Adipocyte (in vitro differentiated cells): ENCODE measurements at places on chromosomes 7 and 10.

DNA sequence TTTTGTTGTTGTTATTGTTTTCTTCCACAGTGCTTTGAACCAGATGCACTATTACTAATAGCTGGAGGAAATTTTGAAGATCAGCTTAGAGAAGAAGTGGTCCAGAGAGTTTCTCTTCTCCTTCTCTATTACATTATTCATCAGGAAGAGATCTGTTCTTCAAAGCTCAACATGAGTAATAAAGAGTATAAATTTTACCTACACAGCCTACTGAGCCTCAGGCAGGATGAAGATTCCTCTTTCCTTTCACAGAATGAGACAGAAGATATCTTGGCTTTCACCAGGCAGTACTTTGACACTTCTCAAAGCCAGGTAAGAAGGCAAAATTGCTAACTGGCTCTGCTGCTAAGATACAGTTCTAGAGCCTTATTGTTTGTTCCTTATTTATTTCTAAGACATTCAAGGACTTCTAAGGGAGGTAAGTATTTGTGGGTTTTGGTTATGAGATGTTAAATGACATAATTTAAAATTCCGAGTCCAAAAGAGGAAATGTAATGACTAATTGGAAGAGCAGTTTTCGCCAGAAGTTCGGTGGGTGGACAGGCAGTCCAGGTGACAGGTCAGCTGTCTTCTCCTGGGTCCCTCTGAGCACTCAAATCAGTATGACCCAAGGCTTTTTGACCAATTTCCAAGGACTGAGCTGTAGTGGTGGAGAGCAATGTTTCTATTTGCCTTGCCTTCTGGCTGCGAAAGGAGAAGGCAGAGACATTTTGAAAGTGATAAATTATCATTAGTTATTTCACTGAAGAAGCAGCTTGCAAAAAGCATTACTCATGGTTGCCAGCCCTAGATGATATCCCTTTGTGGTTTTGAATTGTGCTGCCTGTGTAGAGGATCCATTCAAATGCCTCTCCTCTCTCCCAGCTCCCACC is 10.1 kb downstream of the SLC39A12 start:
- no peak for DNase-seq

DNA sequence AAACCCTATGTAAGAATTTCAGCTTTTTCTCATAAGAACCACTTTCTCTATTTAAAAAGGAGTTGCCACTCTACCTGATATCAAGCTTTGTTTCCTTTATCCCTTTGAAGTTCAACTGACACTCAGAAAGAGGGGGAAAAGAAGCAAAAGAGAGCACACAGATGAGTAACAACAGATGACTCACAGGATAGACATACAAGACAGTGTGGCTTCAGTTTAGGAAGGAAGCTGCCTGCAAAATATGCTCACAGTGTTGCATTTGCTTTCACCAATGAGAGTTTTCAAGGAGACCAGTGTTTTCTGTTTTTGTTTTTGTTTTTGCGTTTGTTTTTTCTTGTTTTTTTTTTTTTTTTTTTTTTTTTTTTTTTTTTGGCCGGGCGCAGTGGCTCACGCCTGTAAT is 1181.6 kb downstream of the DNAJB9 start:
- DNase-seq = peak; percentile 8

GRCh38 chr10:2963889-2964631 is 103.3 kb upstream of the PFKP start:
- no peak for DNase-seq

DNA sequence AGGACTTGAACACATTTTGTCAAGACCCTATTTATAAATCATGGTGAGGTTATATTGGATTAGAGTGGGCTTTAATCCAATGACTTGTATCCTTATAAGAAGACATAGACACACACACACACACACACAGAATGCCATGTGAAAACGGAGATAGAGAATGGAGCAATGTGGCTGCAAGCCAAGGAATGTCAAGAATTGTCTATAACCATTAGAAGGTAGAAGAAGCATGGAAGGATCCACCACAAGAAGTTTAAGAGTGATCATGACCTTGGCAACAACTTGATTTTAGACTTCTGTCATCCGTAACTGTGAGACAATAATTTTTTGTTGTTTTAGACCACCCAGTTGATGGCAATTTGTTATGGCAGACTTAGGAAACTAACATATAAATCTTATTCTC is 514.2 kb downstream of the TFEC start:
- DNase-seq = no peak

DNA sequence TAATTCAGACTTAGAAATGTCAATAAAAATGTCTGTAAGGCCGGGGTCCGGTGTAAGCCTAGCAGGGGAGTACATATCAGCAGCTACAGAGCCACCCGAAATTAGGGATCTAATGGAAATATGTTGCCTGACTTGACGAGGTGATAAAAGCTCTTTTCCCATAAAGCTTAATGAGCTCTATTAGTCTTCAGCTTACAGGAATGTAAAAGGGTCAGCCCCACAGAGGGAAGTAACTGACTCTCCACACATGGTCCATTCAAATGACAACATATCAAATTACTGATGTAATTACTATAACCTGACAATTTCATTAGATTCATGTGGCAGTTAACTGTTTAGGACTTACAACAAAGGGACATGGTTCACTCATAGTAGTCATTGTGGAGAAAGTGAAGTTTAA is 62.3 kb downstream of the ATE1 start:
- no peak for DNase-seq

- DNase-seq = no peak
Observed at GRCh38 chr10:30014511-30014910, 44.9 kb downstream of the JCAD start.

GRCh38 chr10:13773043-13773442 is 186.3 kb downstream of the PRPF18 start:
- DNase-seq = no peak

DNA sequence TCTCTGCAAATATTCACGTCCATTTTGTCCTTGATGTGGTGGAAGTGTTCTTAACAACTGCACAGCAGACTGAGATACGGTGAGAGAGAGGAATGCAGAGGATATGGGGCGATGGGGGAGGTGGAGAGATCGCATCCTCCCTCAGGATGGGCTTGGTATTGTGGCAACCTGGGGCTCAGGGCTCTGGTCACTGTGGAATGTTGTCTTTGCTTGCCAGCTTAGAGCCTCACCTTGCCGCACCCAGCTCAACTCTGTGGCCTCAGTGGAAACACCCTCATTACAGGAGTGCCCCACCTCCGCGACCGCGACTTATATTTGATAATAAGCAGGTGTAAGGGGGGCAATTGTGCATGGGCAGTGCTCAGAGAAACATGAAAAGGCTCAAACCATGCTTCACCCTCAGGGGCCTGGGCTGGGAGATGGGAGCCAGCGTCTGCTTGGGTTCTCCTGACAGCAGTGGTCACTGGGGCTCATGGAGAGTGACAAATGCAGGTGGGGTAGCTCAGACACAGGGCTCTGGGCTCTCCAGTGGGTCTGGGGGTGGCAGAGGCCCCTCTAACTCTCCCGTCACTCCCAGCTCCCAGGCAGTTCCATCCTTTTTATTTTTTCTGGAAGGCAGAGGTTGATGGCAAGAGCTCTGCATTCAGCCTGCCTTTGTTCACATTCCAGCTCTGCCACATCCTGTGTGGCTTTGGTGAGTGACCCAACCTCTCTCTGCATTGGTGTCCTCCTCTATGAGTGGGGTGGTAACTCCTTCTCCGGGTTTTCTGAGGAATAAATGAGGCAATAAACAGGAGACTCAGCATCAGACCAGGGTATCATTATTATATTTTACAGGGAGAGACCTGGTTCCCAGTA is 43.1 kb upstream of the EMX2 start:
- DNase-seq = no peak

DNA sequence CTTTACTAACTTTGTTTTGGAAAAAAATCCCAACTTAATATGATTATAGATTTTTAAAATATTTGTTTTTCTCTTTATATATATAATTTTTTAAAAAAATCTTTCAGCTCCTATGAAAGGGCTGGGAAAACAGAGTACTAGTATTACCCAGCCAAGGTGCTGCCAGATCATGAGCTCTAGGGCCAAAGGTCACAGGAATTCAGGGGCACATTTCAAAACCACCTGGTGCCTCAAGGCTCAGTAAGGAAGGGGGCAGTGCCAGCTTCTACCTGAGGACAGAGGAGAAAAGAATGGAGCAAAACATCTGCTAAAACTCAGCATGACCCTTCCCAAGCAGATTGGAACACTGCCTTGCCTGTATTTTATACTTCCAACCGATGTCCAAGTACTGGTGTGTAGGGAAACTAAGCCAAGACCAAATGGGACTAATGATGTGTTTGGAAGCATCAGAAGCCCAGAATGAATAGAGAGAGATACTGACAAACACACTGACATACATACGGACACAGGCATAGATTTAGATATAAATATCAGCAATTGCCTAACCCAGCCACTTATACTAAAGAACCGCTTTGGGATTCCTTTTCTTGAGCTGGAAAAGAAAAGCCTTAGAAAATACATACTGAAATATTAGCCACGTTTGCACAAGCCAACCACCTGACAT is 667.3 kb downstream of the PARD3 start:
- DNase-seq = no peak

- DNase-seq = no peak
Observed at GRCh38 chr10:130078120-130078519, 32.5 kb downstream of the C10orf143 start.

- peak; percentile 44 for DNase-seq
Observed at GRCh38 chr7:131649003-131649541, 92.6 kb upstream of the PODXL start.

GRCh38 chr10:79078367-79079053 is 9.7 kb downstream of the ZMIZ1 start:
- no peak for DNase-seq

- no peak for DNase-seq
Observed at GRCh38 chr10:73910401-73910763, 550 bp upstream of the PLAU start.

DNA sequence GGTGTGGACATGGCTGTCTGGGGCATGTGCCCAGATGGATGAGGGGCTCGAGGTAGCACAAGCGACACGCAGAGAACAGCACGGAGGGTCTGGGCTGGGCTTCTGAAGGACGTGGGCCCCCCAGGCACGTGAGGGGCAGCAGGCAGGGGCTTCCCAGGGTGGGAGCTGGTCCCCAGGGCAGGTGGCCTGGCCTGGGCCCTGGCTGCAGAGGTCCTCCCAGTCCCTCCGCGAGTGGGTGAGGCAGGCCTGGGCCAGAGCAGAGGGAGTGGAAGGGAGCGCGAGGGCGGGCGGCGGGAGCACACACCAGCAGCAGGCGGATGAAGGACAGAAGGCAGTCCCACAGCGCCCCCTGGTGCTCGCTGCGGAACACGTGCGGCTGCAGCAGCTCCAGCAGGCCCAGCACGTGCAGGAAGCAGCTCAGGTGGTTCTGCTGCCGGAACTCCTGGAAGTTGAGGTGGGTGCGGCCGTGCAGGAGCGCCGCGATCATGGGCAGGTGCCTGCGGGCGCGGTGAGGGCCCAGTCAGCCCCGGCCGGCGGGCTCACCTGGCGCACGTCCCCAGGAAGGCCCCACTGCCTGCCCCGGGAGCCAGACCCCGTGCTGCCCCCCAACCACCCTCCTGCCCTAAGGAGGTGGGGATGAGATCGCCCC is 14.7 kb upstream of the MICALL2 start:
- peak; percentile 91 for DNase-seq

- DNase-seq = no peak
Observed at GRCh38 chr10:36185097-36185496, 543.0 kb upstream of the FZD8 start.

- DNase-seq = no peak
Observed at GRCh38 chr7:41892356-41893100, 189.6 kb upstream of the INHBA start.

GRCh38 chr7:151123158-151123821 is 37.0 kb downstream of the AGAP3 start:
- DNase-seq = no peak

GRCh38 chr7:76310102-76310957 is 7.9 kb downstream of the HSPB1 start:
- DNase-seq = peak; percentile 48

- no peak for DNase-seq
Observed at GRCh38 chr10:111079241-111079760, 2.5 kb downstream of the ADRA2A start.

DNA sequence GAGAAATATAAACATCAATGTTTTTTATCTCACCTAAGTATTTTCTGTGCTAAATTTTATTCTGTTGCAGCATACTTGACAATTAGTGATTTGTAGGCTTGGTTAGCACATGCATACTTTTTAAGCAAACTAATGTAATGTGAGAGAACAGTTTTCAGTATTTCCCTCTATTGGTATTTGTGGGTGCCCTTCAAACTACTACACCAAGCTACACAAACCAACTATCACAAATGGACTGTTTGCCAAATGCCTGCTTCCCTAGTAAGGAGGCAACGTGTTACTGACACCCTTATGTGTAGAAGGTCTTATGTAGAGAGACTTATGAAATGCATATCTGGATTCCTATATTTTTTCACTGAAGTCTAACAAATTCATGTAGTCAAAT is 98.4 kb upstream of the FZD1 start:
- peak; percentile 45 for DNase-seq

GRCh38 chr7:127733986-127734385 is 82.0 kb downstream of the SND1 start:
- DNase-seq = no peak

DNA sequence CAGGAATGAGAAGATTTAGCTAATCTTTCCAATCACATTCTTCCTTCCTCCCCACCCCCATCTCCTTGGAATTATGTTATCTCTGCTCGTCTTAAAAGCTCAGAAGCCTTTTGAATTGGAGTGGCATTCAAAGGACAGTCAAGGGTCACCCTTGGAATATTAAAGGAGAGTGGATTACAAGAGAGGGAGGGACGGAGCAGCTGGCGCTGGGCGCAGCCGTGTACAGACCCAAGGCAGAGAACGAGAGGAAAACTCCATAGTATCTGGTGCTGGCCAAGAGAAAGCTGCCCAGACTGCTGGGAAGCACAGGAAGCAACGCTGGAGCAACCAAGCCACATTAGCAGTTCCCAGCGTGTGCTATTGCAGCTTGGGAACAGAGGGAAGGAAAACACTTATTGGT is 95.7 kb downstream of the POU6F2 start:
- DNase-seq = no peak

GRCh38 chr7:47783456-47784223 is 164.6 kb downstream of the PKD1L1 start:
- peak; percentile 94 for DNase-seq

- no peak for DNase-seq
Observed at GRCh38 chr7:32262315-32262714, 192.1 kb upstream of the PDE1C start.

GRCh38 chr7:74355091-74355490 is 65.9 kb downstream of the CLIP2 start:
- DNase-seq = peak; percentile 52
